ENCODE measurements at places on chromosomes 3 and 15.

DNA sequence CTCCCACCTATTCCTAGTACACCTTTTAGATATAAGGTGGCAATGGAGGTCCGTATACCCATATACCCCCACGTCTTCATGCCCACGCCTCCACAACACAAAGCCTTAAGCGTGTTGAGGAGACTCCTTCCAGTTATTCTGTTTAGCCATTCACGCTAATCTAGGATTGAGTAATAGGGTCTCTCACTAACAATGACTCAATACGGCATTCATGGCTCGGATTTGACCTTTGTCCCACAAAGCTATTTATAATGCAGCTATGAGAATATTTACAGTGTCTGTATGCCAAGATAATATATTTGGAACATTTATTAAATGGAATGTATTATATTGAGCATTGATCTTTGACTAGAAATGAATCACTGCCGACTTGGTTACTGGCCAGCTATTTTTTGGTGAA is 215.8 kb downstream of the KCNH8 start:
- no peak for DNase-seq

DNA sequence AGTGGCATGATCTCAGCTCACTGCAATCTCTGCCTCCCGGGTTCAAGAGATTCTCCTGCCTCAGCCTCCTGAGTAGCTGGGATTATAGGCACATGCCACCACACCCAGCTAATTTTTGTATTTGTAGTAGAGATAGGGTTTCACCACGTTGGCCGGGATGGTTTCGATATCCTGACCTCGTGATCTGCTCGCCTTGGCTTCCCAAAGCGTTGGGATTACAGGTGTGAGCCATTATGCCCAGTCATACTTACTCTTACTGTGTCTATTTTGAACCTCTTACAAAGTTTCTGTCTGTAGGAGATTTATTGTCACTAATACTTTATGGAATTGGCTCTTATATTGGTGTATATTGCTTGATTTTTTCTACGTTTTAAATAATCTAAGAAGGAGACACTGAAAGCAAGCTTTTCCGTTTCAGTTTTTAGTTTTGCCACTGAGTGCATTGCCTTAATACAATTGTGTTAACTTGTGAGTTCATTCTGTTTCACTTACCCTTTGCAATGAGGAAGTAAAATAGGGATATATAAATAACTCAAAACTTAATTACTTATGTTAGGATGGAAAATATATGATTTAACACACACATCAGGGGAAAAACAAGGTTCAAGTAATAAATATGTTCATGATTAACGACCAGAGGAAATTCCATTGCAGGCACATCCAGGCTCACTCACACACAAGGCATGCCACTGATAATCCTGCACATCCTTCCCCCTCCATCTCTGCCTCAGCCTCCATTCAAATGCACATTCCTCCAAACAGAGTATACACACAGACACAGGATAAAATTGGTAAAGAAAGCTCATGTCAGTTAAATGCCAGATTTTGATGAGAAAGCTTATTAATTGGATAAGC is 279.3 kb upstream of the RASGRP1 start:
- DNase-seq: no peak

GRCh38 chr3:45319231-45319995 is 69.0 kb upstream of the LARS2 start:
- no peak for DNase-seq

GRCh38 chr3:158313338-158313927 is 203.5 kb downstream of the RSRC1 start:
- DNase-seq: no peak

GRCh38 chr15:74829486-74829885 is 3.1 kb downstream of the CPLX3 start:
- DNase-seq: no peak

- DNase-seq: peak; percentile 95
These were observed at the start of gene DIPK2A for GRCh38 chr3:143971359-143972154. Gene DIPK2A (plus strand): TSS chr3:143971823. CDS start chr3:143972333, 510 bp downstream.

DNA sequence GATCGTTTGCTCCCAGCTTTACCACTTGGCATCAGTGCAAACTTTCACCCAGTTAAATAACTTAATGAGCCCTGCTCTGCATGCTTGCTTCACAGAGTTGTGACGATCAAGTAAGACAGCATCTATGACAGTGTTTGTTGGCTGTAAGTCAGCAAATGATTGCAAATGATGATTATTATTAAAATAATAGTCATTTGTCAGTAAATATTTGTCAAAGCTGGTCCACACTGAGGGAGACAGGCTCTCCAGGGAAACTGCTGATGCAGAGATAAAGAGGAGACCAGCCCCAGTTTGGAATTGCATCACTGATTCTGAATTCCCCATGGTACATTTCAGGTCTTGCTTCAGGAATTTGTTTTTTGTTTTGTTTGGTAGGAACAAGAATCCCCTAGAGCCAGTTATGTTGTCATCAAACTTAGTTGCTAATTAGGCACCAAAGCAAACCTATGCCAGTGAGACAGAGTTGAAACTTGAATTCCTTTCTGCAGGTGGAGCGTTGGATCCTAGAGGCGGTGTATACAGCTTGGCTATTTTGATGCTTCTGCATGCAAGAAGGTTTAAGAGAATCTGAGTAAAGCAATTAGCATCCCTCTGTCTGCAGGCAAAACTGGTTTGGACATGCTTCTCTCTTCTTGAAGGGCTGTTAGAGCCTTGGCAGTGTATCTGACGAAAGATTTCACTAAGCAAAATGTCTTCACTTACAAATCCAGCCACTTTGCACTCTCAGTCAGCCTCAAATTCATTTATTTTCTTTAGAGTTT is 338.6 kb upstream of the TPRG1 start:
- DNase-seq: no peak

DNA sequence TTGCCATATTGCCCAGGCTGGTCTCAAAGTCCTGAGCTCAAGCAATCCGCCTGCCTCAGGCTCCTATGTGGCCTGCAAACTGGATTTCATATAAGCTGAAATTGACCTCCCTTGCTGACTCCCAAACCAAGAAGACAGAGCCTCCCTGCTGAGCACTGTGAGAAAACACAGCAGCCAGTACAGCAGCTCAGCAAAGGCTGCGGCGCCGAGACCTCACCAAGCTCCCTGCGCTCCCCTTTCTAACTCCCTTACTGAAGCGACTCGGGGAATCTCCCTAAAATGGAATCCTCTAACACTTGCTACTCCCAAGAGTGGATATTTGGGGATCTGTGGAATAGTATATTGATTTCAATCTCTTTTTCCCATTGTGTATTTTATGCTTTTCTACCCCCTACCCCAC is 34.6 kb downstream of the MUC20 start:
- no peak for DNase-seq

- no peak for DNase-seq
These were observed 54.4 kb upstream of the TLE3 start for GRCh38 chr15:70152070-70152480.

DNA sequence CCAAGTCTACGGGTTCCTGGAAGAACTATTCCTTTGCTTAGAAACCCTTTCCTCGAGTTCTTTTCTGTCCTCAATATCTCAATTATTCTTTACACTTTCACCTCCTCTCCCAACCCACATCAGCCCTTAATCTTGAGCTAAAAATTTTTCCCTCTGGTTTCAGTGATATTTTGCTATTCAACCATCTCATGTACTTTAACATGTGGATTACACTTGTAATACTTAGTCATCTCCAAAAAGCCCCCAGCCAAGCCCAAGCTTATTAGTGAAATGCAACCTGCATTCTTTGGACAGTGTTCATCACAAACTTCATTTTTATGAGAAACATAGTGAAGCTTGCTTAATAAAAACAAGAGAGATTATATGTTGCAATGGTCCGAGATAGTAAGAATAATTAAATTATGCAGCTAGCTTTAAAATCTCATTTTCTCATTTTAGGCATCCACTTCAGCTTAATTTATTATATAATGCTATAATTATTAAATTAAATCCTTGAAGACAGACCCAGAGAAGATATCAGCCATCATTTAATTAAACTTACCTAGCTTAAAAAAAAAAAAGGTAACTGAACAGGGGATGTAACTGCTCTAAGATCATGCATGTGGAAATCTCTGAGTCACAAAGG is 534.5 kb upstream of the TBL1XR1 start:
- no peak for DNase-seq

DNA sequence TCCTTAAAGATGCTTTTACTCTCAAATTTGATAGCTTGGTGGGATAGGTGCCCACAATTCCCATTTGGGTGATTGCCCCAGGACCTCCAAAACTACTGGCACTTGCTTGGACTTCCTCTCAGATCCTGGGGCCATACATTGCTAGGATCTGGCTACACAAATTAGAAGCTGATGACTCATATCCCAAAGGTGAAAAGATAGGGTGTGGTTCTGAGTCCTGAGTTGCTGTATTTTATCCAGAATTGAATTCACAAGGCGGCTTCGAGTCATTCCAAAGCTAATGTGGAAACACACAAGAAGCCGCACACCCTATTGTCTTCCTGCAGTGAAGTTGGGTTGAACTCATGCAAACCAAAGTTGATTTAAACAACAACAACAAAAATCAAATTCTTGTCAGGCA is 53.4 kb downstream of the DUT start:
- no peak for DNase-seq

DNA sequence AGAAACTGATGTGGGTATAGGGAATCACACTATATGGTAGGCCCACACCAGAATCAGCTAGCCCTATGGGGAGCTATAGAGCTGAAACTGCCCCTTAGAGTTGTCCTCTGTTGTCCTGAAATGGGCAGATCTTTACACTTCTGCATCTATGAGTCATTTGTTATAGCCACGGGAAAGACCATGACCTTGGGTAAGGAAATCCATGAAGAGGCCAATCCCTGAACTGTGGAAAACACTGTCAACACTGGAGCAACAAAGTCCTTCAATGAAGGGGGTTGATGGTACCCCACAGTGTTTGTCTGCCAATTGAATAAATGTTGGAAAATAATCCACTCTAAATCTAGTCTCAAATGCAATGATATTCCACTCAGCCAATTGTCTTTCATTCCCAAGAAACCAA is 5.2 kb upstream of the CD200R1 start:
- no peak for DNase-seq

DNA sequence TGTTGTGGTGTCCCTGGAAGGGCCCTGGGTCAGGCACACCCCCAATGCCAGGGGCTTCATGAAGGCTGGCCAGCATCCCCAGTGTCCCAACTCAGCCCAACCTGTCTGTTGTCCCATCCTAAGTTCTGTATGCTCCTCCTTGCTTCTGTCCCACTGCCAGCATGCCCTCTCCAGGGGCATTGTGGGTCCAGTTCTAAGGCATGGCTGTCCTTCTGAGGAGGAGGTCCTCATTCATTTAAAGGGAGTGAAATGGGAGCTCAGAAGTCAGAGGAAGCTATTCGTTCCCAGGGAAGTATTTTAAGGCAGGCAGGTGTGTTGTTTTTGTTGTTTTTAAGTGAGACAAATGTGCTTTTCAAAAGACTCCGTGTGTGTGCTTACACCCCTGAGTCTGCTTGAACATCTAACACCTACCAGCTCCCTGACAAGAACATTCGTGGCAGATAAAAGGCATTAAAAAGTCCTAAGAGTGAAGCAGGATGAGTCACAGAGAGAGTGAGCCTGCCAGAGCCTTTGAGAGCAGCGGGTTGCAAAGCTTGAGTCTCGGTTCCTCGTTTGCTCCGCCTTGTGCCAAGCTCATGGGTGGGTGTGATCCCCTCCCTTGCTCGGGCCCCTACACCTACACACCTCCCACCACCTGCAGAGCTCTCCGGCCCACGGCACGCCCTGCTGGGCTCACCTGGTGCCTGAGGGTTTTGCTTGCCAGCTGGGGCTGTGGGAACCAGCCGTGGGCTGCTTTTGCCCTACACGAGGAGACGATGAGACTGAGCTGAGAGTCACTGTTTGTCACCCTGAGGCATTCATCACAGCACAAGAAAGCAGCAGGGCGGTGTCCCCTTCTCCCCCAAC is 183.4 kb upstream of the TOPAZ1 start:
- no peak for DNase-seq

DNA sequence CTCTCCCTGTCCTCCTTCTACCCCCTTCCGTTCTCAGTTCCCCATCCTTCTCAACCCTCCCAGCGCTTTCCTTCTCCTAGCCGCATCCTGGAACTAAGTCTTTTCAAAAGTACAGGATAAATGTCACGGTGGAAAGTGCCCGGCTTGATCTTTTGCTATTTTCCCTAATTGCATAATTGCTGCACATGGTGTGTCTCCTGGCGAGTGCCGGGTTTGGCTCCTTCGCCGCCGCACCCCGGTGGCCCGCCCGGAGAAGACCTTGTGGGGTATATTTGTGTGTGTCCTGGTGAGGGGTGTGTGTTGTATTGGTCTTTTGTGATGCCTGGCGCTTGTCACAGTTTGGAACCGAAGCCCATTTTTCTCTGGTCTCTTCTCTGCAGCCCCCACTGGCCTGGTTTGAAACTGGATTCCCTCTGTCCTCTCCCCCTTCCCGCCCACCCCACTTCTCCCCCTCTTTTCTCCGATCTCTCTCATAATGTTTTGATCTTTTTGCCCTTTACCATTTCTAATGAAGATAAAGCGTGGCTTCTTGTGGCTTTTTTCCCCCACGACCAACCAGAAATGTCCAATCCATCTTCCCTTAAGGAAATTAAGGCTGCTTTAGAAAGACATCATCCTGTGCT is 692 bp downstream of the UBE2E2 start:
- DNase-seq: no peak

DNA sequence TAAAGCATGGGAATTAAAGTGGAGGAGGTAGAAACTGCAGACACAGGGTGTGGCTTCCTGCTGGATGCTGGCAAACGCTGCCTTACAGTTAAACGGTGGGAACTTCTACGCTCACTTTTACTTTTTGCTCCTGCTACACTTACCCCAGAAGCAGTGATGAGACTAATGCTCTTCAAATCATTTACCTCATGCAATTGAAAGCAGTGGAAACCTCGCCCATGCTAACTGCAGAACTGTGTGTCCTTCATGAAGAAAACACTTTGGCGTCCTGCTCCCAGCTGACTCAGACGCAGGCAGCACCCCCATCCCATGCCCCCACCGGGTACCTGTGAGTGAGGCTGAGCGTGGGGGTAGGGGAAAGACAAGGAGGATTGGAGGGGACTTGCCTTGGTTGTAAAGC is 31.8 kb downstream of the UPK1B start:
- DNase-seq: no peak

GRCh38 chr15:64067564-64068030 is 21.3 kb upstream of the DAPK2 start:
- DNase-seq: peak; percentile 69

DNA sequence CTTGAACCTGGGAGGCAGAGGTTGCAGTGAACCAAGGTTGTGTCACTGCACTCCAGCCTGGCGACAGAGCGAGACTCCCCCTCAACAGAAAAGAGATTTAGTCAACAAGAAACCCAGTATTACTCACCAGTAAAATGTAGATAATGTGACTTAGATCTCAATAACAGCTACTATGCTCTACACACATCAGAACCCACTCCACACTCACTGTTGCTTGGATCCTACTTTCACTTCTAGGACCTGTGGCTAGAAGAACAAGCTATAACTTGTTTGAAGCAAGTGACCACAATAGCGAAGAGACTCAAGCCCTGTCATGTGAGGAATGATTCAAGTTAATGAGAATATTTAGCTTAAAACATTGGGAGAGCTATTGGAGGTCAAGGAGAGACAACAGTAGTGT is 100.7 kb downstream of the ANXA2 start:
- no peak for DNase-seq

DNA sequence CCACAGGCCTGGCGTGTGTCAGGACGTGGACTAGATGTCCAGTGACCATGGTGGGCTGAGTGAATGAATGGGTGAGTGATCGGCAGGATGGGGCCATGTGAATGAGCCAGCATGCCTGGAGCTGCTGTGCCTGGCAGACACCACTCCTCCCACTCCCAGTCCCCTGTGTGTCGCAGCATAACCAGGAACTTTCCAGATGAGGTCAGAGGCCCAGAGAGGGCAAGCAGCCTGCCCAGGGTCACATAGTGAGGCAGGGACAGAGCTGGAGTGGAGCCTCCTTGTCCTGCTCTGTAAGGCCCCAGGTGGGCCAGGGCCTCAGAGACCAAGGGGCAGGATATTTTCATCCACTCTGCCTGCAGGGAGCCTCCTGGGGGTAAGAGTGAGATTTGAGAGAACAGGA is 6.4 kb downstream of the IQSEC1 start:
- DNase-seq: no peak
